ENCODE measurements at places on chromosomes 1 and 21.

DNA sequence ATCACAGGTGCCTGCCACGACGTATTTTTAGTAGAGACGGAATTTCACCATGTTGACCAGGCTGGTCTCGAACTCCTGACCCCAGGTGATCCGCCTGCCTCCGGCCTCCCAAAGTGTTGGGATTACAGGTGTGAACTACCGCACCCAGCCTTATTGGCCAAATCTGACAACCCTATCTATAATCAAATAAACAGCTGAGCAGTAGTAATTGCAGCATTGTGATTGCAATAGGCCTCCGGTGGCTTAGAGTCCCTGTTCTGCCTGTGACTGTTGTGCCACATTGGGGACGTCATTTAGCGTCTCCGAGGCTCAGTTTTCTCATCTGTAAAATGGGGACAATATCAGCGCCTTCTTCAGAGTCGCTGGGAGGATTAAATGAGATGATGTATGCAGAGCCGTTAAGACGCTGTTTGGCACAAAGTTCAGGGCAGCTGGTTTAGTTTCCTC lies 569 bp upstream of the CAPN2 start:
- DNase-seq: no peak

GRCh38 chr21:36381841-36382589 lies 3.2 kb upstream of the CHAF1B start:
- no peak for DNase-seq

DNA sequence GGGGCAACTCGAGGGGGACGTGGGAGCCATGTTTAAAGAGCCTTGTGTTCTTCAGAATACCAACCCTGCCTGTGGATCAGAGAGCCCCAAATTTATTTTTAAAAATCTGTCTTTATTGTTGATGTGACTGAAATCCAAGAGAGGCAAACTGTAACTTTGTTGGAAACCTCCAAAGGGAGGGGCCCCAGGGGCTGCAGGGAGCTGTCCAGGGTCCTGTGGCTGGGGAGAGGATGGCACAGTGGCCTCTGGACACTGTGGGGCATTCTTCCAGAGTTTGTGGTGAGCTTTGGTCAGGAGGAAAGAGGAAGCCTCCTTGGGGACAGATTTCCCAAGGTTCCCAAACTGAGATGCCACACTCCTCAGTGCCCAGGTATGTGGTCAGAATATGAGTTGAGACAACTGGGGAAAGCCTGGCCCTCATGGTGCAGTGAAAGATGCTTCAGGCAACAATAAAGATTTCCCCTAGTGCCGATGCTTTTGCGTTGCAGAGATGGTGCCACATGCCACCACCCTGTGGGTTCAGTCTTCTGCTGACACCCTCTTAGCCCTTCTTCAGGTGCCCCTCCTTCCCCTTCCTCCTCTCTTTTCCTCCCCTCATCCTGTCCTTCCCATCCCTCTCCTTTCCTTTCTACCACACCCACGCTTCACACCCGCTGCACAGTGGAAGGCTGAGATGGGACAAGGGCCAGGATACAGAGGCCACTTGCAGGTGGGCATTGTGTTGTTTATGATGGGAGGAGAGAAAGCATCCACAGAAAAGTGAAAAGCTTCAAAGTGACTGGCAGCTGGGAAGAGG lies 122.1 kb downstream of the UCK2 start:
- no peak for DNase-seq

- no peak for DNase-seq
These were observed 27.7 kb downstream of the PSMG1 start for GRCh38 chr21:39155578-39155977.

GRCh38 chr1:59684698-59685097 lies 130.1 kb upstream of the HOOK1 start:
- DNase-seq: no peak

DNA sequence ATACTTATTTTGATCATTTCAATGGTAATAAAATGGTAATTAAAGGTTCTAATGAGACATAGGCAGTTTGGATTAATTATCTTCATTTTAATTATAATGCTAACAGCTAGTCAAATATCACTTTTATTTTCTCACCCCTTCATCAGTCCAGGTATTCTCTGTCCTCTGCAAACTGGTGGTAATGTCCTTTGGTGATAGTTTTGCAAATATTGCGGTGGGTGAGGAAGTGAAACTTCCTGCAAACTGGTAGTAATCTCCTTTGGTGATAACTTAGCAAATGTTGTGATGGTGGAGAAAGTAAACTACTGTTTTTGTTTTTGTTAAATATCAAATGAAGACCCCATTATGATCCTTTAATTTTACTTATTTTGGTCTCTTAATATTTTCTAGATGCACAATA lies 209.0 kb downstream of the AMY1C start:
- DNase-seq: no peak

DNA sequence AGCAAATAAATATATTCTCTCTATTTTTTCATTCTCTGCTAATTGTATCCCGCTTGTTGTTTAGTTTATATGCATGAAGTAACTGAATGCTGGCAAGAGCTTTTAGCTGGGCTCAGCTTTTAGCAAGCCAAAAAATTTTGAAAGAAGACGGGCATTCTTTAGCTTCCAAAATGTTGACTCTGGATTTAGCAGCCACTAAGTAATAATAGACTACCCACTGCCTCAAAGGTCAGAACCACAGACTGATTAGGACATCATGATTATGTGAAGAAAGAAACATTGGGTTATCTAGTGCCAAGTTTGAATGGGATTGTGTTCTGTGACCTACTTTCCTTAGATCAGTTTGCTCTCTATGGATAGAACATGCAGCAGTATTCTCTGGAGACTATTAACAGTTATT lies 80.3 kb upstream of the DPH5 start:
- no peak for DNase-seq

DNA sequence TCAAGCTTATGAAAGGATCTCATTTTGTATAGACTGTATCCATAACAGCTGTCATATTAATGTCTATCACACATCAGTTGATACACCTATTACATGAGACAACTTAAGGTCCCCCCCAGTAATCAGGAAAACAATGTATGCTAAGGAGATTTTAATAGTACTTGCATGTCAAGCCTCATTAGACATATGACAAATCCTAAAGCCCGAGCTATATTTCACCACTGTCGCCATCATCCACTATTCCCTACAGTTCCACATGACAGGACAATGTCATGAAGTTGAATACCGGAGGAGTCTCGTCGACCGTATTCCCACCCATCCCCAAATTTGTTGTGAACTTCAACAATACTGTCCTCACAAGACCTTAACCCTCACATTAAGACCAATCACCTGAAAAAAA lies 3.4 kb downstream of the HMGN1 start:
- DNase-seq: no peak

DNA sequence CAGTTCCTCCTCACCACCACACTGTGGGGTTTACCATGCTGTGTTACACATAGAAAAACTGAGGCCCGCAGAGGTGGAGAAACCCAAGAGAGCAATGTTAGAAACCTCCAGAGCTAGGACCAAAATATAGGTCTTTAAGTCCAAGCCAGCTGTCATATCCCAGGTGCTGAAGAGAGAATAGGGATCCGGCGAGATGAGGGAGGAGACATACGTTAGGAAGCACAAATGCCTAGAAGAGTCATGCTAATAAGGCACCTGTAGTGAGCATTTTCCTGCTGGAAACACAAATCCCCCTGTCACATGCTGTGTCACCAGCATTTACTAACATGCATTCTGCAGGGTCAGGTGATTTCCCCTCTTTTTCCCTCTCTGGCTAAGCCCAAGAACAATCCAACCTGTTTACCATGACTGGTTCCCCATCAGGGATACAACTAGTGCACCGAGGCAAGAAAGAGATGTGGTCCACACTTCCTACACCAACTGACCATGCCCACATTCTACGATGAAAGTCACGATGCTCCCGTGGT lies 168.6 kb upstream of the CAMK1G start:
- DNase-seq: no peak

GRCh38 chr1:200073286-200073637 lies 45.8 kb downstream of the NR5A2 start:
- DNase-seq: no peak

GRCh38 chr1:185112356-185112755 lies 44.4 kb downstream of the TRMT1L start:
- no peak for DNase-seq

GRCh38 chr1:230752407-230752806 lies 5.2 kb downstream of the CAPN9 start:
- DNase-seq: no peak

Data from activated B cell treated with CpG ODN at 0.5 μM for 24 hours (primary cell).